Vagina (tissue), 2 donors: ENCODE measurements at places on chromosomes 7 and 10. TPM values are rescaled to one million over a fixed set of nuclear protein-coding genes. Genes with fewer than 3 reads are reported as not detected.

DNA sequence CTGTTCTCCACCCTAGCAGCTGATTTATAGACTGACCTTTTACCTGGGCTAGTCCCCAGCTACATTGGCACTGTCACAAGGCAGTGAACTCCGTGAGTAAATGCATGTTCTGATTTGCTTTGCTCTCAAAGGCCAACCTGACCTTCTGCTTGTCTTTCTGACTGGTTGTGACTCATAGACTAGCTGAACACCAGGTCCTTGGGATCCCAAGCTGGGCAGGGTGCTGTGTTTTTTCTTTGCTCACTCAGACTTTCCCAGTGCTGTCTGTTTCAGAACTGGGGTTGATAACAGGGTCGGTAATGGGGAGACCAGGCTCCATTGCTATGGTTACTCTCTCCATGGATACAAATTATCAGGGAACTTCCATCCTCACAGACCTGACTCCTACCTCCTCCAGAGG, 35.0 kb downstream of the EVX1 start:
- no peak for DNase-seq

GRCh38 chr7:137664846-137665245, 181.9 kb downstream of the DGKI start:
- DNase-seq, result no peak

- no peak for DNase-seq
These were observed 58.6 kb upstream of the COL13A1 start for GRCh38 chr10:69742928-69743602.

- no peak for DNase-seq
These were observed 49.6 kb upstream of the SMNDC1 start for GRCh38 chr10:110354322-110354766.

GRCh38 chr7:14739841-14740185, 162.7 kb downstream of the DGKB start:
- DNase-seq, result no peak

- no peak for DNase-seq
These were observed 71.8 kb downstream of the ARHGAP21 start for GRCh38 chr10:24651923-24652322.

DNA sequence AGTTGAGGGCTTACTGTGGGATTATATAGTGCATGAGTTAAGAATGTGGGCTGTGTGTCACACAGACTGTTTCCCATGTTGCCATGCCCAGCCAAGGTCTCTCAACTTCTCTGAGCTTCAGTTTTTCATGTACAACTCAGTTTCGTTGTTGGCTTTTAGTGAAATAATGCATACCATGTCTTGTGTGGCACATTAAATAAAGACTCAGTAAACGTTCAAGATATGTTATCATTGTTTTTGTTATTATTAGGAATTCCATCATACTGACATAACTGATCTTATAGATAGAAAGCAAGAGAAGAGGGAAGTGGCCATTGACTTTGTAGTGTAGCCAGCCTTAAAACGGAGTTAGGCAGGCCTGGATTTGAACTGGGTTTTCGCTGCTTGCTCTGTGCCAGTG, 2.9 kb downstream of the CDK14 start:
- DNase-seq, result no peak

- no peak for DNase-seq
These were observed 145.9 kb downstream of the SH3PXD2A start for GRCh38 chr10:103709341-103709920.

DNA sequence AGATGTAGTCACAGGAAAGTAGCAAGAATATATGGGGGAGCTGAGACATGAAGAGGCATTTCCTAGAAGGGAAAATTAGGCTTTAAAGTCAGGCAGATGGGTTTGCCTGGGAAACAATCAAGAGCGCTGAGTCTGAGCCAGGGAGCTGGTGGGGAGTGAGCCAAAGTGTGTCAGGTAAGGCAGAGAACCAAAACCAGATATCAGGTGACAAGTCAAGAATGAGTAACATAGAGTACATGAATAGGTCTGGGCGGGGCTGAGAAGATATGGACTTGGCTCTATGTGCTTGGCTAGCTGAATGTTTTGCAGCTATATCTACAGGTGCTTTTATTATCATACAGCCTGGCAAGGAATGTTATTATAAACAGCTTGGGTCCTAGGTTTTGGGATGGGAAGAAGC, 49.3 kb downstream of the GPR141 start:
- DNase-seq, result no peak

DNA sequence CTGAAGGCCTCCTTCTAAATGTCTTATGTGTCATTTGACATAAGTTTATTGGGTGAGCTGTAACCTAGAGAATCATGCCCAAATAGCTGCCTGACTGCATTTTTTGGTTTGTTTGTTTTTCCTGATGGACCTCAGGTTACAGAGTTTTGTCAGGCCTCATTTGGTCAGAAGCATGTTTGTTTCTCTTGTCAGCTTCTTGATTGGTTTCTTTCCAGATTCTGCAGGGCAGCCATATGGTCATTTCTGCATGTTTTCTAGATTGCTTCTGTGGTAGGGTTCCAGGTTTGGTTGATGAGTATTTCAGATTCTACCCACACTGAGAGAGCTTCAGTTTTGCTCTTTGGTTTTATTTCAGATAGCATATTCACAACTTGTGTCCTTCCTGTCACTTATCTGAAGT, 28.0 kb downstream of the GLCCI1 start:
- no peak for DNase-seq

- no peak for DNase-seq
These were observed 11.5 kb downstream of the CLRN3 start for GRCh38 chr10:127881262-127881661.

GRCh38 chr10:70827086-70827757, 11.5 kb downstream of the SGPL1 start:
- no peak for DNase-seq

- DNase-seq, result no peak
These were observed 3.5 kb downstream of the ELMO1 start for GRCh38 chr7:37445064-37445723.

GRCh38 chr10:534047-534566, 155.4 kb downstream of the DIP2C start:
- no peak for DNase-seq

DNA sequence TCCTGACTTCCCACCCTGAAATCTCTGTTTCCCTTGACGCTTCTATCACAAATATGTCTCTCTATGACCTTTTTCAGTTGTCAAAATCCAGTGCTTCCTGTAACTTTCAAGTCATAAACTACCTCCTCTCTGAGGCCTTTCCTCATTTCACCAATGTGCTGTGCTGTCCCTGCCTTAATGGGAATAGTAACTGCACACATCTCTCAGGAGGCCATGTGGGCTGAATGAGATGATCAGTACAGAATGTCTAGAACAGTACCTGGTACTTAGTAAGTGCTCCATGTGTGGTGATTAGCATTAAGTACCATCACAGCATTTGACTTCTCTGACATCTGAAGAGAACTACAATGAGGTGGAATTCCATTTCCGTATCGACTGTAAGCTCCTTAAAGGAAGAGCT, 588.5 kb downstream of the KCNMA1 start:
- no peak for DNase-seq

DNA sequence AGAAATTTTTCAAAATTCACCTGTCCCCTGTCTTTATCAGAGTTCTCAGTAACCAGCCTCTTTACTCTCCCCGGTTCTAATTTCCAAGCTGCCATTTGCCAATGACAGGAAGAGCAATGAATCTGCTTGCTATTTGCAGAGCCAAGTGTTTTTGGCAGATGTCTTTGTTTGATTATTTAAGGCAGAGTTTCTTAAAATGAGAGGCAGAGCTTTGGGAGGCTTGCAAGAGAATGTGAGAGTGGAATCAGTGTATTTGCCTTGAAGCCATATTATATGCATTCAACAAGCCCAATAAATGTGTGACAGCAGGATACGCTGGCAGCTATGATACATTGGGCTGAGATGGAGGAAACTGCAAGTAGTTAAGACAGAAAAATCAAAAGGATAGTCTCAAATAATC, 196.5 kb downstream of the PHF14 start:
- DNase-seq, result no peak

DNA sequence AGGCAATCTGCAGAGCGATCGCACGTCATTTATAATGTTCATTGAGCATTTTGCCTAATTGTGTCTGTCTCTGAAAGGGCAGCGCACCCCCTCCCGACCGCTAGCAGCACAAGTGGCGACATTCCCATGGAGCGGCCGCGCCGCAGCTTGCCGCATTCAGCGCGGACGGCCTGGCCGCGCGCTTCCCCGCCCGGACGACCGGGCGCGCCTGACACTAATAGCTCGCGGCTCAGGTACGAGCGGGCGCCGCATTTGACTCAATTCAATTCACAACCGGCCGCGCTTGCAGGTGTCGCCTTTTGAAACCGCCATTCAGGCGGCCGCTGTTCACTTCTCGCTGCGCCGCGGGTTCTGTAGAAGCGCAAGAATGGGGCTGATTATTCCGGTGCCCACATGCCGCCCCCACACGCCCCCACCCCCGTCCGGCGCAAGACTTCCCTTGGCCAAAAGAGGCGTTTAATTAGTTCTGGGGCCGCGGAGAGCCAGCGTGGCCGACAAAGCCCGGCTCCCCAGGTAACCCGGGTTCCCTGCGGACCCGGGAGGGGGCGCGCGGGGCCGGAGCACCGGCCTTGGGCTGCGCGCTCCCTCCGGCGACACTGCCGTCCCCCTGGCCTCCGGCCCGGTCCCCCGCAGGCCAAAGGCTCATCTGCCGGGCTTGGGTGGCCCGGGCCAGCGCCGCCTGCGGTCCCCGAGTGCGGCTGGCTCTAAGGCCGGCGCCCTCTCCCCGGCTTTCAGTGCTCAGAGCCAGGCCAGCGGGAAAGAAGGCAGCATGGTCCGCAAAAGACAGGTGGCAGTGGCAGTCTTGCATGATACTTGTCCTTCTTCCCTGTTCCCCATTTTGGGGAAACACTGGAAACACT, 18.7 kb upstream of the PTF1A start:
- no peak for DNase-seq

DNA sequence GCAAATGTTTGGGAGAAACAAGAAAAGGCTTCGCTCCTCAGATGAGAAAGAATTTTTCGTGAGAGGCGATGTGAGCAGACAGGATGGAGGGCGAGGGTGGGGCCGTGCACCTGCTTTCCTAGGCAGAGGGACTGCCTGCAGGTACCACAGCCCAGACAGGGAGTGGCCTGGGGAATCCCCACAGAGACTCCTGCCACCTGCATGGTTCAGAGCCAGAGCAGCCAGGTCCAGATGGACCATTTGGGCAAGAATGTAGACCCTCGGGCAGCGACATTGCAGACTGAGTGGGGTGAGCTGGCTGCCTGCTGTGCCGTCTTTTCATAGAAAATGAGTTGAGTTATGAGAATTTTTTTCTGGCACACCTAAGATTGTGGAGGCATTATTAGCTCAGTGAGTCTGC, 216.8 kb downstream of the SNX10 start:
- no peak for DNase-seq

GRCh38 chr10:59331661-59332060, 30.7 kb downstream of the FAM13C start:
- no peak for DNase-seq

- no peak for DNase-seq
These were observed 38.4 kb downstream of the AMPH start for GRCh38 chr7:38592737-38593288.

PTPN20 gene
- 1.5 TPM for total RNA-seq

GPR37 gene
- 0.98 TPM for total RNA-seq

IDI2 gene
- total RNA-seq, result not detected

CAMK1D gene
- 12.8 TPM for total RNA-seq

CRHR2 gene
- total RNA-seq, result not detected

C10orf105 gene
- total RNA-seq, result 0.49 TPM

KAT6B gene
- 59.2 TPM for total RNA-seq

MALRD1 gene
- total RNA-seq, result 2.0 TPM

MACC1 gene
- total RNA-seq, result 6.9 TPM

DNAJC2 gene
- 12.0 TPM for total RNA-seq

SGCE gene
- 84.0 TPM for total RNA-seq

LRIT1 gene
- total RNA-seq, result not detected
